Neural progenitor cell (in vitro differentiated cells): ENCODE measurements at places on chromosomes 16 and 17. TPM values are rescaled to one million over a fixed set of nuclear protein-coding genes. Genes with fewer than 3 reads are reported as not detected.

GRCh38 chr16:35409503-35409902 is 1950.1 kb downstream of the TP53TG3F start:
- no peaks in the 10 kb centered on the region for H3K27me3 ChIP-seq
- no peak for DNase-seq
- H3K4me3 ChIP-seq: no peak overlapping the region
- H3K4me1 ChIP-seq: no peaks in the 10 kb centered on the region
- H3K36me3 ChIP-seq: no peaks in the 10 kb centered on the region

GRCh38 chr17:28449859-28450258 is 23.6 kb upstream of the SLC13A2 start:
- H3K4me1 ChIP-seq: no peaks in the 10 kb centered on the region
- H3K27me3 ChIP-seq: no peaks in the 10 kb centered on the region
- no peak for DNase-seq
- H3K4me3 ChIP-seq: no peak overlapping the region
- no peak overlapping the region for H3K27ac ChIP-seq

DNA sequence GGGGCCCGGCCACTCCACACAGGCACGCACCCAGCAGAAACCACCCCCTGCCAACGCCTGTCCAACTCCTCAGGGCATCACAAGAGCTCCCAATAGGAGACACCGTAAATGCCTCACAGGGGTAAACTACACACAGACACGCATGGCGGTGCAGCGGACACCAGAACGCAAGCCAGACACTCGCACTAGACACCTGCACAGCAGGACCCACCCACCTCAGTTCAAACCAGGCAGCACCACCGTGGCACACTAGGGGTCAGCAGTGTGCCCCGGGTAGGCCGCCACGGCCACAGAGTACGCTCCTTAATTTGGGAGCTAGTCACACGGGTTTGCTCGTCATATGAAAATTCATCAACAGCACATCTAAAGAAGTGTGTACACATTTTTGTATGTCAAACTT is 3.4 kb downstream of the SLC38A10 start:
- no peak overlapping the region for H3K4me3 ChIP-seq
- H3K27me3 ChIP-seq: no peaks in the 10 kb centered on the region
- no peak overlapping the region for H3K27ac ChIP-seq
- H3K4me1 ChIP-seq: no peaks in the 10 kb centered on the region
- peak; percentile 71 for DNase-seq
- no peaks in the 10 kb centered on the region for H3K36me3 ChIP-seq

DNA sequence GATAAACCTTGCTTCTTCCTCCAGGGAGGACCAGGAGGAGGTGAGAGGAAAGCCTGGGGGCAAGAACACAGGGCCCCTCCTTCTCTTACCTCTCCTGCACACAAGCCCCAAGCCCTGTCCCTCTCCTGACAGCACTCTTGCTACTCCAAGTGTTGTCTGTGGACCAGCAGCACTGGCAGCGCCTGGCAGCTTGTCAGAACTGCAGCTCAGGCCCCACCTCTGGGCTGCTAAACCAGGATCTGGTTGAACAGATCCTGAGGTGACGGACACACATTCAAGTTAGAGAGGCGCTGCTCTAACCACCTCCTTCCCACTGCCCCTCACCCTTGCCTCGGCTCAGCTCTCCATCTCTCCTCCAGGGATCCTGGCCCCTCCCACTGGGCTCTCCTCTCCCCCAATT is 56.5 kb downstream of the SRCIN1 start:
- H3K4me3 ChIP-seq: no peak overlapping the region
- no peaks in the 10 kb centered on the region for H3K36me3 ChIP-seq
- no peaks in the 10 kb centered on the region for H3K27me3 ChIP-seq
- H3K27ac ChIP-seq: no peak overlapping the region

DNA sequence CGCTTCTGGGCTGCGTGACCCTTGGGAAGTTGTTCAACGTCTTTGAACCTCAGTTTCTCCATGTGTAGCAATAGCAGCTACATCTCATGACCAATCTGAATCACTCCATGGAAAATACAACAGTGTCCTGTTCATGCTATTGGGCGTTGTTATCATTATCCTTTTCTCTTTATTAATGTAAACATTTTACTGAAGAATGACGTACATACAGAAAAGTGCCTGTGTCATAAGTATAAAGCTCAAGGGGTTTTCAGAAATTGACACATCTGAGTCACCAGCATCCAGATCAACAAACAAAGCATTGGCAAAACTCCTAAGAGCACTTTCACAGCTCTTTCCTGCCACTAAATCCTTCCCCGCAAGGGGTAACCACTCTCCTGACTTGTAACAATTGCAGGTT is 438.4 kb downstream of the XYLT1 start:
- no peak overlapping the region for H3K4me3 ChIP-seq
- DNase-seq: no peak
- H3K27me3 ChIP-seq: no peaks in the 10 kb centered on the region

GRCh38 chr16:24568392-24568791 is 29.0 kb downstream of the RBBP6 start:
- no peak overlapping the region for H3K4me3 ChIP-seq
- no peak overlapping the region for H3K27ac ChIP-seq
- no peaks in the 10 kb centered on the region for H3K27me3 ChIP-seq
- H3K4me1 ChIP-seq: no peaks in the 10 kb centered on the region
- no peak for DNase-seq

DNA sequence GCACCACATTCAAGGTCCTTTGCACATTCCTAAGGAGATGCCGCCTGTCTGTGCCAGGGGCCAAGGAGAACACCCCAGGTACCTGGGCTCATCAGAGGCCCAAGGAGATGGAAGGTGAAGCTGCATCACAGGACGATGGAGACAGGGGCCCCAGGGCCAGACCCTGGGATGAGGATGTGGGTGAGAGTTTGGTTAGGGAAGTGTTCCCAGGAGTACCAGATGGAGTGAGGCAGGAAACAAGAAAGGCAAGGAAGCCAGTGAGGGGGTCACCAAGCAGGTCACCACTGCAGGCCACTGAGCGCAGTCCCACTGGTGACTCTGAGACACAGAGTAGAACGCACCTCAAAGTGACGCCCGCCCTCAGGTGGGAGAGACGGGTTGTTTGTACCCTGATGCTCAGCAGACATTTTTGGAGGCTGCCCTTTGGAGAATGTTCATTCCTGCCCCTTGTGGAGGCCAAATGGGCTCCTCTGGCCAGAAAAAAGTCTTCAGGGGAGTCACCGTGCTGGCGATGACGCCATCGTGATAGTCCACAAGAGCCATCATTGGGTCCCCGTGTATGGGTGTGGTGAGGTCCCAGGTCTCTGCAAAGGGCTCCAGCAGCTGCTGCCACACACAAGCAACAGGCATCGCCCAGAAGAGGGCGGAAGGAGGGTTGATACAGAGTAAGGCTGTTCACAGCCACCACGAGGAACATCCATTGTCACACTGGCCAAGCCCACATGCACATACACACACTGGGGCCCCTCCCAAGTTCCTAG is 57.5 kb downstream of the BEAN1 start:
- DNase-seq: no peak
- no peaks in the 10 kb centered on the region for H3K4me1 ChIP-seq
- H3K4me3 ChIP-seq: no peak overlapping the region
- H3K36me3 ChIP-seq: no peaks in the 10 kb centered on the region

Gene CHP2
- 0.13 and 0.46 TPM in 2 replicates for total RNA-seq
